ENCODE measurements at places on chromosomes 6 and 20. TPM values are rescaled to one million over a fixed set of nuclear protein-coding genes. Genes with fewer than 3 reads are reported as not detected.

- DNase-seq = no peak
Observed at GRCh38 chr6:26170951-26171841, 84.0 kb downstream of the HFE start.

DNA sequence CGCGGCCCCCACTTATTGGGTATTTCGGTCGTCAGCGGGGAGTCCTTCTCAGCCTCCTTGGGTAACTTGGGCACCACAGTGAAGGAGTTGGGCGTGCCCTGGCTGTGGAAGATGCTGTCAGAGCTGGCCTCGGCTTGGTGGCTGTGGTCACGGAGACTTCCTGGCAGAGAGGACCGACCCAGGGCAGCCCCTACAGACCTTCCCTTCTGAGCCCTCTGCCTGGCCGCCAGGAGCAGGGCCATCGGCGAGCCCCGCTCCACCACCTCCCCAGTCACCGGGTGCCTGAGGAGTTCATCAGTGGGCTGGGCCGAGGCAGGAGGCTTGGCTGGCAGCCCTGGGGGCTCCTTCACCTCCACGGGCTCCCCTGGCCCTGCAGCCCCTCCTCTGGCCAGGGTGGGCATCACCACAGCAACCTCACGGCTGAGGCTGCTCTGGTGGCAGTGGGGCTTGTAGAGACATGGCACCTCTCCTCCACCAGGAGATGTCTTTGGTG is 37.2 kb downstream of the C6orf132 start:
- DNase-seq = no peak

The CLPSL2 gene
- total RNA-seq = not detected

The GPR63 gene
- total RNA-seq = 1.9 TPM
